ENCODE measurements at places on chromosomes 11 and 22.
A peak's percentile ranks its signal among the peaks of the same experiment; 100 is the strongest.

DNA sequence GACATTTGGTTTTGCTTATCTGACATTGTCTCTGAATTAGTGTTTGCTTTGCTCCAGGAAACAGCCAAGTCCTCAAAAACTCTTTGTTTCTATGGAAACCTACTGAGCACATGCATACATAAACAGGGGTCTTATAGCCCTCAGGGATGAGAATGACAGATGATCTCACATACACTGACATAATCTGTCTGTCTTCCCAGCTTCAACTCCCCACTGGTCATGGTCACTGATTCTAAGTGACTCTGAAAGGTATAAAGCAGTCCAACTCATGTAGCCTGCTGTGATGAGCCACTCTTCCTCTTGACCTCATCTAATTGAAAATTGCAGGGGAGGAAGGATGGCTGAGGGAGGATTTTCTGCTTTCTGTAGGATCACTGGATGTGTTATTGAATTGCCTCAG, 12.6 kb downstream of the ZNF143 start:
- no peak for DNase-seq

GRCh38 chr11:13358596-13359270, 81.1 kb downstream of the BMAL1 start:
- DNase-seq, result peak; percentile 77

- DNase-seq, result no peak
Observed at GRCh38 chr22:39353346-39353745, 3.6 kb downstream of the SYNGR1 start.

DNA sequence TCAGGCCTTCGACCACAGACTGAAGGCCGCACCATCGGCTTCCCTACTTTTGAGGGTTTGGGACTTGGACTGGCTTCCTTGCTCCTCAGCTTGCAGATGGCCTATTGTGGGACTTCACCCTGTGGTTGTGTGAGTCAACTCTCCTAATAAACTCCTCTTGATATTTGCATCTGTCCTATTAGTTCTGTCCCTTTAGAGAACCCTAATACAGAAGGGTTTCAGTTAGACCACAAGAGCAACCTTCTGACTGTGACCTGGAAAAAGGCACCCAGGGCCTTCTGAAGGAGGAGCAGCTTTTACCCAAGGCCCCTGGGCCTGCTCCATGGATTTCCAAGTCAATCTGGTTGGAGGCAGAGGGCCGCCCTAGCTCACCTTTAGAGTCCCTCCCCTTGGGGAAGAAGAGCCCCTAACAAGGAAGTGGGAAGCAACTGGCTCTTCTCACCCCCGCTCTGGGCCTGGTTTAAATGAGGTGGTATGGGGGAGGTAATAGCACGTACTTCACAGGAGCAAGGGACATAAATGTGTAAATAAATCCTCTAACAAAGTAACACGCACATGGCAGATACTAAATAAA, 11.2 kb upstream of the CHST1 start:
- DNase-seq, result no peak

DNA sequence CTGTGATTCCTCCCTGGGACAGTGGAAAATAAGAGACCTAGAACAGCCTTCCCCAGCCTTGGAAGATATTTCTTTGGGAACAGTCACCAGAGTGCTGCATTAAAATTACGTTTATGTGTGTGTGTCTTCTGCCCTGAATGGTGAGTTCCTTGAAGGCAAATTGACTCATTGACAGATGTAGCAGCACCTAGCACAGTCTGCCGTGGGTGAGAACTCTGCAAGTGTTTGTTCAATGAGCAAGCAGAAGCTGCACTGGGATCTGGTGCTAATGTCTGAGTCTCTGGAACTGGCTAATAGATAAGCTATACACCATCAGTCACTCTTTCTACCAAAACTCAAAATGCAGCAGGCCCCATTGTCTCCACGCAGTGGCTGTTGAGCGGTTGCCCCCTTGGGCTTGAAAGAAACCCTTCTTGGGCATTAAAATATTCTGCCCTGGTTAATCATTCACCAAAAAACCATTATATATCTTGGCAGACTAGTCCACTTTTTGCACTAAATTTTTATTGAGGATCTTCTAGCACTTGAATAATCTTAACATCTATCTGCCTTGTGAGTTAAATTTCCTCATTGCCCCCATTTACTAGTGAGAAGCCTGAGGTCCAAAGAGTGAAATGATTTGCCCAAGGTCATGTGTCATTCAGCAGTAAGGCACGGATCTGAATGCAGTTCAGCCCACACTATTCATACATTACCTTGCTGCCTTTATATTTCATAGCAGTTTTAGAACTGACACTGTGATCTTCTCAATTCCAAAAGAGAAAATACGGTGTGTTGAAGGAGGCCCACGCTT, 87.8 kb upstream of the GALNT18 start:
- no peak for DNase-seq

GRCh38 chr11:69642549-69642912, 1.6 kb downstream of the CCND1 start:
- no peak for DNase-seq

DNA sequence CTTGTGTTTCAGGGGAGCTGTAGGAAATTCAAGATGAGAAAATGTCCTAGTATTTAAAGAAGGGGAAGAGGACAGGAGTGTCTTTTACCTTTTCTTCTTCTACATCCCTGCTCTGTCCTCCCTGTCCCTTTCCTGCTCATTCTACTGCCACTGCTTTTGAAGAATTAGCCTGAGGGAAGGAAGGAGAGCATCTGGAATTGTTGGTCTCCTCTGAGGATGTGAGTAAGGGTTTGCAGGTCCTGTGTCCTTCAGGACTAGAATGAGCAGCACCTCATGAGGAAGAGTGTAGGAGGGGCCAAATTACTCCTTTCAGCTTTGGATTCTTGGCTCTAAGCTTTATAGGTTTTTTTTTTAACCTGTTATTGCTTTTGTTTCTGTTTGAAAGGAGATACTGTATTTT, 24.2 kb downstream of the SNU13 start:
- no peak for DNase-seq

- peak; percentile 54 for DNase-seq
Observed at GRCh38 chr11:118691926-118692830, 12.7 kb upstream of the TREH start.

DNA sequence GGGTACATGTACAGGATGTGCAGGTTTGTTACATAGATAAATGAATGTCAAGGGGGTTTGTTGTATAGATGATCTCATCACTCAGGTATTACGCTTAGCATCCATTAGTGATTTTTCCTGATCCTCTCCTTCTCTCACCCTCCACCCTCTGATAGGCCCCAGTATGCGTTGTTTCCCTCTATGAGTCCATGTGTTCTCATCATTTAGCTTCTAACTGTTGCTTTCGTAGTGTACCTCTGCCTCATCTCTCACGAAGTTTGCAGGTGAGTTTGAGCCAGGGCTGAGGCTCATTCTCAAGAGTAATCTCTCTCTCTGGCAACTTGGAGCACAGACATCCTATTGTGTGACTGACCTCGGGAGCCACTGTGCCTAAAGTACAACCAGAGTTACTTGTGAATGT, 4.7 kb upstream of the HBE1 start:
- DNase-seq, result peak; percentile 8

DNA sequence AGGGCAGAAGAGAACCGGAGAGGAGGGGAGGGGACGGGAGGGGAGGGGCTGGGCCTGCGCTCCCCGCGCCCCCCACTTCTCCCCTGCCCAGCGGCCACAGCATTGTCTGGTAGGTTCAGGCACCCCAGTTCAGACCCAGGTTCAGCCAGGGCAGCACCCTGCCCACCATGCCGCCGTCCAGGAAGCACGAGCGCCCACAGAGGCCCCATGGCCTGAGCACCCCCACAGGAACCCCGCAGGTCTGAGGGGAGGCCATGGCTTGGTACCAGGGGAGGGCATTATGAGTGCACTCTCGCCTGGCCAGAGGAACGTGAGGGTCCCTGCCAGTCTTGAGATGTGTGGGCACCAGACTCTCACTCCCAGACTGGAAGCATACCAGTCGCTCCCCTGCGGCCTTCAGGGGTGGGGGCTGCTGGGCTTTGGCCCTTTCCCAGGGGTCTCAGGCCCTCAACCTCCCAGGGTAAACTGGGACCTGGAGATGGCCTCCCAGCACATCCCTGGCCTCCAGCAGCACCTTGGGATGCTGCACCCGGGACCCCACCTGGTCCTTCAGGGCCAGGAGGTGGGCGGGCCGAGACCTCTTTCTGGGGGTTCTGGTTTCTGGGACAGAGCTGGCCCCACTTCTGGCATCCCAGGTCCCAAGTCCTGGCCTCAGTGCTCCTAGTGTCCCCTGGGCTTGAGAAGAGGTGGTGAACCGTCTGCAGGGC, 597 bp upstream of the PLXNB2 start:
- DNase-seq, result no peak

- no peak for DNase-seq
Observed at GRCh38 chr22:36640106-36640672, 63.4 kb downstream of the CACNG2 start.

DNA sequence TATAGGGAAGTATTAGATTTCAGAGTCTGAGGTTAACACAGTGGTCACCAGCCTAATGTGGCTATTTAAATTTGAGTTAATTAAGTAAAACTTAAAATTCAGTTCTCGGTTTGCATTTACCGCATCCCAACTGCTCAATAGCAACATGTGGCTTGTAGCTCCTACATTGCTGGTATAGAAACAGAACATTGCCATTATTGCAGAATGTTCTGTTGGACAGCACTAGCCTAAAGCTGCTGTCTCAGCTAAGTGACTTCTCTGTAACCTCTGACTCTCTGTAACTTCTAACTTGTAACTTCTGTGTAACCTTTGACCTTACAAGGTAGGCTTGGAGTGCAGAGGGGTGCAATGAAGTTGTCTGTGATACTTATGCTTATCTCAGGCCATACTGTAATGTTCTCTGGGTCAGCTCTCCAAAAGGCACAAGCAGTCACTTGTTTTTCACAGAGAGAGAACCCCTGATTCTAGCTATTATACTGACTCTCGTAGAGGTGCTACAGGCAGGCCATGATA, 78.7 kb downstream of the ZNRF3 start:
- no peak for DNase-seq

- DNase-seq, result peak; percentile 57
Observed at GRCh38 chr11:86800076-86800959, at the start of gene PRSS23. Gene PRSS23, plus strand, starts transcription at chr11:86800542. Its CDS starts 7,102 bp downstream, at chr11:86807644.
